ENCODE measurements at places on chromosomes 4 and X.
A peak's percentile ranks its signal among the peaks of the same experiment; 100 is the strongest.

DNA sequence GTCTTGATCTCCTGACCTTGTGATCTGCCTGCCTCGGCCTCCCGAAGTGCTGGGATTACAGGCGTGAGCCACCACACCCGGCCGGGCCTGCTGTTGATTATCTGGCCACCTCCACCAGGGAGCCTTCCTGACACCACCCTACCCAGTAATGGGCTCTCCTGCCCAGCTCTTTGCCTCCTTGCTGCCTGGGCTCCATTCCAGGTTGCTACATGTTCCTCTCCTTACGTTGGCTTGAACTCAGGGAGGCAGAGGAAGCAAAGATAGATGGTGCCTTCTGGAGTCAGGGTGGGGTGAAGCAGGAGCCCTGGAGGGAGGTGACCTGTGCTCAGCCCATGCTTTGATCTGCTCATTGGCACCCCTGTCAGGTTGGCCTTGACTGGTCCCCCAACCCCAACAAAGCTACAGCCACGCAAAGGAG, 26.3 kb downstream of the FLNA start:
- no peak for DNase-seq

GRCh38 chr4:13349096-13349495, 135.0 kb downstream of the RAB28 start:
- no peak for DNase-seq

DNA sequence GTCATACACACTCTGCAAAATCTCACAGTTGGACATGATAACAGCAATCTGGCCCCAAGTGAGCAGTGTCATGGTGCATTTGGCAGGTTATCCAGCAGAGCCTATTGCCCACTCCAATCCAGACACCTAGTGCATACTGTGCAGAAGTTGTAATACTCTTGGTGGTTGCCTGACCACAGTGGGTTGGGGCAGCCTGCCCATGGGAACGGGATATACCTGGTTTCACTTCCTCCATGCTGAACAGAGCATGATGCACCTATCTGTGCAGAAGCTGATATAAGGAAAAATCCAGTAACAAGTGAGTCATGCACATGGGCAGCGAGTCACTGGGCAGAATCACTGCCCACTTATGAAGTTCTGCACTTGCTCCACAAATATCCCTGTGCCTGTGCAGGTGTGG, 105.3 kb upstream of the IGSF1 start:
- no peak for DNase-seq

GRCh38 chrX:1165535-1166196, 46.8 kb downstream of the CRLF2 start:
- DNase-seq: no peak

GRCh38 chr4:152323221-152323620, 212.7 kb downstream of the FBXW7 start:
- no peak for DNase-seq

- DNase-seq: no peak
Observed at GRCh38 chrX:66918511-66918910, 279.6 kb upstream of the EDA2R start.

DNA sequence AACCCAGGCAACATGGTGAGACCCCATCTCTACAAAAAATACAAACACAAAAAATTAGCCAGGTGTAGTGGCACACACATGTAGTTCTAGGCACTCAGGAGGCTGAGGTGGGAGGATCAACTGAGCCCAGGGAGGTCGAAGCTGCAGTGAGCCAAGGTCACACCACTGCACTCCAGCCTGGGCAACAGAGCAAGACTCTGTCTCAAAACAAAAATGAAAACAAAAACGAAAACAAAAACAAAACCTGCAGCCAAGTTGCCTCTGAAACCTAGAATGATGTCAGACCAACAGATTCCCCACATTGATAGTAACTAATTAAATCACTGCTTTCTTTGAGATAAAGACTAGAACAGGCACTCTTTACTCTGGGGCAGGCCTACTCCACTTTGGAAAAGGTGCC, 104.5 kb downstream of the AMELX start:
- DNase-seq: no peak

- peak; percentile 52 for DNase-seq
Observed at GRCh38 chrX:154298312-154298711, 2.7 kb downstream of the TKTL1 start.

- DNase-seq: no peak
Observed at GRCh38 chr4:74378573-74378972, 13.6 kb downstream of the EREG start.

GRCh38 chr4:11564021-11564420, 135.3 kb upstream of the HS3ST1 start:
- peak; percentile 58 for DNase-seq

- no peak for DNase-seq
Observed at GRCh38 chr4:121326597-121326996, 54.2 kb downstream of the QRFPR start.

GRCh38 chrX:19885732-19886131, 1.7 kb downstream of the SH3KBP1 start:
- DNase-seq: no peak

- DNase-seq: peak; percentile 83
Observed at GRCh38 chr4:173046818-173047217, 121.8 kb upstream of the GALNT7 start.

- no peak for DNase-seq
Observed at GRCh38 chrX:132786217-132786616, 172.2 kb downstream of the HS6ST2 start.

DNA sequence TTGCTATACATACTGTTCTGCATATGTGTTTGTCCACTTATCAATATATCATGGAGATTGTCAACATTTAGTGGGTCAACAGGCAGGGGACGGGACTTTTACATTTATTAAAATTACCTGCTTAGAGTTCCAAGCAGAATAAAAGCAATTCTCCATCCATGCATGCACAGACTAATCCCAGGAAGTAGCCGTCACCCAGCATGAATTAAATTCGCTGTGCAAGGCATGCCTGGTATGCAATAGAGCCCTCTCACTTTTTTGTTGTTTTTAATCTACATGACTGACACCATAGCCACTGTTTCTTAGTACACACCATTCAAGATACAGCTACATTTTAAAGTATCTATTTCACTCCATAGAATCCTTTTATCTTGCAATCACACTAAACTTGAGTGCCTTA, 108.9 kb downstream of the USP46 start:
- DNase-seq: no peak

DNA sequence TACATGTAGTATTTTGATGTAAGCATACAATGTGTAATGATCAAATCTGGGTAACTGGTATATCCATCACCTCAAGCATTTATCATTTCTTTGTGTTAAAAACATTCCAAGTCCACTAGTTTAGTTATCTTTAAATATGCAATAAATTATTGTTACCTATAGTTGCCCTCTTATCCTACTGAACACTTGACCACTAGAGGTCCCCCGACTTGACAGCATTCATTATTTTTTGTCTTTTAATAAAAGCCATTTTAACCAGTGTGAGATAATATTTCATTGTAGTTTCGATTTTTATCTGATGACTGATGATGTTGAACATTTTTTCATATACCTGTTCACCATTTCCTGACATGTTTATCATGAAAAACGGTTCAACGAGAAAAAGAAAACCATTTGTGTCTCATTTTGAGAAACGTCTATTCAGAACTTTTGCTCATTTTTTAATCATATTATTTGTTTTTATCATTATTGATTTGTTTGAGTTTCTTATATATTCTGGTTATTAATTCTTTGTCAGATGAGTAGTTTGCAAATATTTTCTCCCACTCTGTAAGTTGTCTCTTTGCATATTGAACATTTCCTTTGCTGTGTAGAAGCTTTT, 199.0 kb upstream of the CXXC4 start:
- no peak for DNase-seq

DNA sequence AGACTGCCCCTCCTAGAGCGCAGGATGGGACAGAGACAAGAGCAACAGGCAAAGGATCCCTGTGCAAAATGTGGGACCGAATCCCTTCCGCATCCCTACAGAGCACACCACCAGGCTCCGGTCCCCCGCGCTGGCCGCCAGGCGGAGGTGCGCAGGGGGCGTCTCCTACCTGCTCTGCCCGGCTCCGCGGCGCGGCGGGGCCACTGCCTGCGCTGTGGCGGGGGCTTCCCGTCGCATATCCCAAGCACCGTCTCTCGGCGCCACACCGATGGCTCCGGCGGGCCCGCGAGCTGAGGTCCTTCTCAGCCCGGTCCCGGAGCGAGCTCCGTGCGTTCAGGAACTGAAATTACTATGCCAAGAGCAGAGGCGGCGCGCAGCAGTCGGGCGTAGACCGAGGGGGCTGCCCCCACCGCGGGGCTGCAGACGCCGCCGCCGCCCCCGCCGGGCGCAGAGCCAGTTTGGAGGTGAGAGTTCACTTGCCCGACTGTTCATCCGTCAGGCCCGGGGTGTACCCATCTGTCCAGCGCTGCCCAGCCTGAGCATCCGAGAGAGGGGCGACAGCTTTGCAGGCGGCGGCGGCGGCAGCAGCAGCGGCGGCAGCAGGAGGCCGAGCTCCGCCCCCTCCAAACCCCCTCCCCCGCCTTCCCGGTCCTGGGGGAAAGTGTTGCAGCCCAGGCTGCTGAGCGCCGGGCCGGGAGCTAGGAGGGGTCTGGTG, at the start of gene GPRIN3:
GPRIN3 (minus strand) TSS at position 355 of the 715 bp plus-strand sequence. CDS start 57,690 bp downstream, outside the sequence.
- peak; percentile 61 for DNase-seq

DNA sequence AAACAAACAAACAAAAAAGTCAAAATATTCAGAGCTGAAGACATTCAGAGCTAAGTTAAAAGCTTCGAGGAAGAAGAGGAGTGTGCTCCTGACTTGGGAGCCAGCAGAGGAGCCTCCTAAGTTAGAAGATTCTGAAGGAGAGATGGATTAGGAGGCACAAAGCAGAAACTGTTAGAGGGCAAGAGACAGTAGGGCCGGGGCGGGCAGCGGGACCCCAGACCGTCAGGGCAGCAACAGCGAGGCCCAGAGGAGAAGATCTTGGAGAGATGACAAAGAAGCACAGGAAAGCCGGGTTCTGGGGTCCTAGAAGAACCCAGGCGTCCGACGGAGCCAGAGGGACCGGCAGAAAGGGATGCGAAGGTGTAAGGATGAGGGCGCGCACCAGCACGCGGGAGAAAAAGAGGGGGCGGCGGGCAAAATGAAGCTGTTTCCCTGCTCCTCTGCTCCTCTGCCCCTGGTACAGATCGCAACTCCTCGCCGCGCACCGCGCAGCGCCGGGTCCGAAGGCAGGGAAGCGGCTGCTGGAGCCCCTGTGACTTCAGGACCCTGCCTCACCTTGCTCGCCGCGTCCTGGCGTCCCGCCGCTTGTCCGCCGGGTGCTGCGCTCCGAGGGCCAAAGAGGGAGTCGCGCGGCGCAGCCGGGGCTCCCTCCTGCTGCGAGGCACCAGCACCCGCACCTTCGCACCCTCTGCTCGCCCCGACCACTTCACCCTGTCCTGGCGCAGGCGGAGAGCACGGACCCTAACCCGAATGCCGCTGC, 477 bp downstream of the KLHL13 start:
- no peak for DNase-seq

DNA sequence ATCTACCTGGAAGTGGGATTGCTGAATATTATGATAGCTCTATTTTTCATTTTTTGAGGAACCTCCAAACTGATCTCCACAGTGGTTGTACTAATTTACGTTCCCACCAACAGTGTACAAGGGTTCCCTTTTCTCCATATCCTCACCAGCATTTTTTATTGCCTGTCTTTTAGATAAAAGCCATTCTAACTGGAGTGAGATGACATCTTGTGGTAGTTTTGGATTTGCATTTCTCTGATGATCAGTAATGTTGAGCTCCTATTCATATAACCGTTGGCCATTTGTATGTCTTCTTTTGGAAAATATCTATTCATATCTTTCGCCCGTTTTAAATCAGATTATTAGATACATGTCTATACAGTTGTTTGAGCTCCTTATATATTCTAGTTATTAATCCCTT, 101.8 kb downstream of the RASGEF1B start:
- no peak for DNase-seq

DNA sequence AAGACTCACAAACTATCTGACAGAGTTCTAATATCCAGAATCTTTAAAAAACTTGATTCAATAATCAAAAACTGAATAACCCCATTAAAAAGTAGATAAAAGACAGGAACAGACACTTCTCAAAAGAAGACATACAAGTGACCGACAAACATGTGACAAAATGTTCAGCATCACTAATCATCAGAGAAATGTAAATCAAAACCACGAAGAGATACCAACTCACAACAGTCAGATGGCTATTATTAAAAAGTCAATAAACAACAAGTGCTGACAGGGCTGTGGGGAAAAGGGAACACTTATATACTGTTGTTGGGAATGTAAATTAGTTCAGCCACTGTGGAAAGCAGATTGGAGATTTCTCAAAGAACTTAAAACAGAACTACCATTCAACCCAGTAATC, 138.1 kb upstream of the RASGEF1B start:
- no peak for DNase-seq

DNA sequence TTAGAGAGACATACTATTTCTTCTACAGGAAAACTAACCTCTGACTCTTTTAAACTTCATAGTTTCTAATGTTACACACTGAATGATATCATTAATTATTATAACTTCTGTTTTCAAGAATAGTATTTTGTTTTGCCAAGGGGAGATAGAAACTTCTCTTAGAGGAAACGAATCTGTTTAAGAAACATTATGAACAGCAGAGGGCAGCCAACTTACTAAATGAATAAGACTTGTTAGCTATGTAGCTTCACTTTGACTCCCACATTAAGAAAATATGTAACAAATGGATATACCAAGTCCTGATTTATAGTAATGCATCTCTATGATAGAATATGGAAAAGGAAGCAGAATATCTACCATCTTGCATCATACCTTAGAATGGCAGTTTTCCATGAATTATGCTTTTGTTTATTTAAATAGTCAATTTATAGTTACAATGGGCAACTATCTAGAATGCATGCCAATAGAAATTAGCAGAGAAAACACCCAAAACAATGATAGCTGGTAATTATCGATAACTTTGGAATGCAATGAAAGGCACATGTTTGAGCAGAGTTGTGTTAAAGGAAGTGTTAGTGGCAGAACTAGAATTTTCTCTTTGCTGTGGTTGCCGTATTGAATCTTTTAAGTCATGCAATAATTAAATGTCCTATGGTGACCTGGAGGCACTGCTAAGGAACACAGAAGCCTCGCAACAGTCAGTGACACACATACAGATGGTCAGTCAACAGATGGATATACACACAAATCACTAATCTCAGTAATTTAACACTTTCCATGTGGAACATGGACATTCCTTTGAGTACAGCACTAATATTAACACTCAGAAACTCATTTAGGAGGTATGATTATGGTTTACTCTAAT, 105.7 kb upstream of the PDLIM3 start:
- DNase-seq: no peak

- no peak for DNase-seq
Observed at GRCh38 chrX:79259073-79259689, 108.0 kb downstream of the ITM2A start.

GRCh38 chr4:22712105-22712504, 19.4 kb downstream of the GBA3 start:
- no peak for DNase-seq

GRCh38 chr4:10879411-10880110, 195.0 kb upstream of the CLNK start:
- no peak for DNase-seq
